NCI-H1092 treated with DMSO at 0.1 percent for 48 hours (cell line): ENCODE measurements at places on chromosomes 12 and 14.

- DNase-seq: no peak
These were observed 57.3 kb upstream of the E2F7 start for GRCh38 chr12:77122661-77123060.

DNA sequence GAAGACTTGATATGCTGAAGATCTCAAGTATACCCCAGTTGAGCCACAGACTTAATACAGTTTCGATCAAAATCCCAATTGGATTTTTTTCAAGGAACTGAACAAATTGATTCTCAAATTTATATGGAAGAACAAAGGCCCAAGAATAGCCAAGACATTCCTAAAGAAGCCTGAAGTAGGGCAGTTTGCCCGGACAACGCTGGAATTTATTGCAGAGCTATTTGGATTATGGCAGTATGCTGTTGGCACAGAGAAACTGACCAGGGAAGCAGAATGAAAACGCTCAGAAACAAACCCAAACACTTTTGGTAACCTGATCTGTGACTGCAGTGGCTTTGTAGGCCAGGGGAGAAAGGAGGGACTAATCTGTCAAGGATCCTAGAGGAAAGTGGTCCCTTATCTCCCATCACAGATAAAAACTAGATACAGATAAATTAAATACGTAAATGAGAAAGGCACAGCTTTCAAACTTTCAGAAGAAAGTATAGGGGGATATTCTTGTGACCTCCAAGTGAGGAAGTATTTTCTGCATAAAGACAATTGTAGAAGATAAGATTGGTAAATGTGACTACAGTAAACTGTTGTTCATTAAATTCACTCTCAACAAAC, 35.9 kb upstream of the GSC start:
- DNase-seq: no peak

DNA sequence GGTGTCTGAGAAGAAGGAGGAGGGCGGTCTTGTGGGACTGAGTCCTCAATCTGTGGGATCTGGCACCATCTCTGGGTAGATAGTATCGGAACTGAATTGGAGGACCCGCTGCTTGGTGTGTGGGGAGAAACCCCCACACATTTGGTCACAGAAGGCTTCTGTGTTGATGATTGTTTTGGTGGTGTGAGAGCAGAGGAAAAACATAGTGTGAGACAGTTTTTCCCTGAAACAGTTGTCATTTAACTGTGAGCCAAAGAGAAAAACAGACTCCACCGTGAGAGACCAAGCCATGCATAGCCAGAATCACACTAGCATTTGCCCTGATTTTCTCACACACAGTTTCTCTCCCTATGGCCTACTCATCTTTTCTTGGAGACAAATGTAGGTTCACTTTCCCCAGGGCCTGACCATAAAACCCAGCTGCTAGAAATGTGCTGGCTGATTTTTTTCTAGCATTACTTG, 91.4 kb upstream of the FLRT2 start:
- DNase-seq: no peak

DNA sequence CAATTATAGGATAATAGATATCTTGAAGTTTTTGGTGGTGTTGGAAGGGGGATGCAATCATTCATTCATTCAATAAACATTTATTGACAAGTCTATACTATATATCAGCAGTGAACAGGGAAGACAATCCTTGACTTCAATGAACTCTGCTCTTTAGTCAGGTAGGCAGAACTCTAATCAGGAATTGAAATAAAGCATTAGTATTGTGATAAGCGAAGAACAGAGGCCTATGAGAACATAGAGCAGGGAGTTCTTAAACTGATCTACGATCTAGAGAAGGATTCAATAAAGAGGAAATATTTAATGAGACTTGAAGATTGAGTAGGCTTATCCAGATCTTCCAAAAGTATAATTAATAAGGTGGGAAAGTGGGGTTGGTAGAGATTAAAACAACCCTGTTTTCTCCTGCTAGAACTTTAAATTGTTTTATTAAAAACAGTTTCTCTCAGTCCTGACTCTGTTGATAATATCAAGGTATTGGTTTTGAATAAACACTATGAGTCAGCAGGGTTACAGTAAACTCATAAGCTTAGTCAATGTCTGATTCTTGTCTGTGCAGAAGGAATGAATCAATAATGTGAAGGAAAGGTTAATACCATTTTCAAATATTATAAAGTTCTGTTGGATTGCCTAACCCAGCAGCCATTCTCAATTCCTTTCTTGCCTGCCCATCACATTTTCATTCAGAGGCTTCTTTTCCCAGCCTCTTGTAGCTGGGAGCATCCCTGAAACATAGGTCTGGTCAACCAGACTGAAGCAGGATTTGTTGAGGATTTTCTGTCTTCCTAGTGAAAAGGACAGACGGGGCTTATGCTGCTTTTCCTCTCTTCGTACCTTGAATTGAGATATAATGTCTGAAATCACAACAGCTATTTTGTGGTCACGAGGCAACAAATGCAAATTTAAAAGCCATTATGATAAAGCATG, 38.9 kb upstream of the KTN1 start:
- no peak for DNase-seq

DNA sequence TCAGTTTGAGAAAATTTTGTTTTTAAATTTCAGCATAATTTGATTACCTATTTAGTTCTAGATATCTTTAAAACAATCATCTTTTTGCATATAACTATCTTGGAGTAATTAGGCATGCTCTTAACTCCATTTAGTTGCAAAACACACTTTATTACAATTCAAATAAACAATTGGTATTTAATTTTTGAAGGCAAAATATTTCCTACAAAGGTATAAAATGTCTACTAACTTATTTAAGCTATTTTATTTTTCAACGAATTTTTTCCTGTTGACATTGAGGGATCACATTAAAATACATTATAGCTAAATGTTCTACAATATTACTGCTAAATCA, 8.3 kb downstream of the FOXA1 start:
- no peak for DNase-seq

DNA sequence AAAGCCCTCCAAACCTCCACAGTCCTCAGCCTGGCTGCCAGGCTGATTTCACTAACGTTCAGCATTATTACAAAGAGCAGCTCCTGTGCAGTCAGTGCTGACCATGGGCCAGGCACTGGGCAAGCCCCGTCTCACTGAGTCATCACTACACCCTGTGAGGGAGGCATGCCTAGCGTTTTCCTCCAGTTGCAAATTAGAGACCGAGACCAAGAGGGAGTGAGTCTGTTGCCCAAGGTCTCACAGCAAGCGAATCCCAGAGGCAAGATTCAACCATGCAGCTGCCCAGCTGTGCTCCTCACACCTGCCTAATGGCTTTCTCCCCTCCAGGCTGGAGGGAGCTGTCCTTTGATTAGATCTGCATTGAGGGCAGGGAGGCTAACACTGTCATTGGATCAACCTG, 229.3 kb upstream of the LHX5 start:
- DNase-seq: no peak

- no peak for DNase-seq
These were observed 3.2 kb upstream of the MEG3 start for GRCh38 chr14:100822532-100823296.

DNA sequence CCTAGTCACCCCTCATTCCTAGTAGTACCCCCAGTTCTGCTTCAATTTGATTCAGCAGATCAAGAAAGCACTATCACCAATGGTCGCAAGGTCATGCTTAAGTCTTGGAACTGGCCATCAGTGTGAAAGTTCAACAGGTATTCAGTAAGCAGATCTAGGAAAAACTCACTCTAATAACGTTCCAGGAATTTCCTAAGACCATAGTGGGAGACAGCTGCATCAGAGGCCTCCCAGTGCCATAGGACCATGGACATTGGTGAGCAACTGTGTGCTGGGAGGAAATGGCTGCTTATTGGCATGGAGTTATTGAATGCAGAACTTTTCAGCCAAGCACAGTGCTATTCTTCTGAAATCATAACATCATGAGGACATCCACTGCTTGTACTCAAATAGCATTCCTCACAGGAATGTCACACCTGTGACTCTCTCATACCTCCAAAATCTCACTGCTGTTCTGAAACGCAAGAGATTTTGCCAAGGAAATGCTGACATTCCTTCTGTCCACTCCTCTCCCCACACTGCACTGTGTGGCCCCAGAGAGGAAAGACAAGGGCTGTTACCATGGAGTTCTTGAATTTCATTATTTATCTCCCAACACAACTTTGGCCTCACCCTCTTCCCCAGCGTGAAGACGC, 30.9 kb upstream of the MDM2 start:
- DNase-seq: no peak

GRCh38 chr12:48198672-48198971, 4.5 kb downstream of the OR10AD1 start:
- DNase-seq: no peak

GRCh38 chr14:94550041-94550440, 11.2 kb upstream of the SERPINA4 start:
- DNase-seq: no peak

GRCh38 chr14:73610687-73611086, 1.6 kb upstream of the ACOT6 start:
- no peak for DNase-seq

- DNase-seq: no peak
These were observed 89.2 kb upstream of the FOXG1 start for GRCh38 chr14:28677381-28677780.

GRCh38 chr12:32586390-32586789, 92.7 kb upstream of the DNM1L start:
- DNase-seq: no peak

DNA sequence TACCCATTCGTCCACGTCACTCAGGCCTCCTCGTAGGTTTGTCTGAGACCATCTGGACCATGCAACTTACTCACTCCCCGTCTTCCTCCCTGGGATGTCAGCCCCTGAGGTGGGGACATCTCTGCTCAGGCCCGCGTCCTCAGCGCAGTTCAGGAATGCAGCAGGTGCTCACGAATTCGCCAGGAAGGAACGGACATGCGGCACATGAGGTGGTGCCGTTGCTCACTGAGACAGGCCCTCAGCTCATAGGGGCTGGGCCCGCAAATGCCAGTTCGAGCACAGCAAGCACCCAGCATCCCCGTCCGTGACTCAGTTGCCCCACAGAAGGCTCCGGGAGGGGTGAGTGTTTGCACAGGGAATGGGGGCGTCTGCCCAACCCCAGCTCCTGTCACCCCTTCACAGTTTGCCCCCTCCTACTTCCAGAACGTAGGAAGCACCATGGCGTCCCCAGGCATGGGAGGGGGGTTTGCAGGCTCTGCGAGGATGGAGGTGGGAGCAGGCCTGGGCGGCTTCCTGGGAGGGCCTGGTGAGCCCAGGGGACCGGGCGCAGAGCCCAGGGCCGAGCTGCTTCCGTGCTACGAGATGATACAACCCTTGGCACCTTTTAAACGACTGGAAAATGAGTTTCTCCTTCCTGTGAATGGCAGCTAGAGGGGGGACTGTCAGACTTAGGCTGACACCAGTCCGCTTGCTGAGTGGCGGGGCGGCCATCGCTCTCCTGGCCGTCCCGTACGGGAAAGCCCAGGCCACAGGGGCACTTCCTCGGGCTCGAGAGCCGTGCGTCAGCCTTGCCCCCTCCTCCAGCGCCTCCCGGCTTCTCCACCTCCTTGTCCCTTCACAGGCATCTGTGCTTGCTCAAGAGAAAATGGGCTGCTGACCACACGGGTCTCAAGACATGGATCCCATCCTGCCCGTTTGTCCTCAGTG, 6.9 kb downstream of the GALNT9 start:
- DNase-seq: no peak

DNA sequence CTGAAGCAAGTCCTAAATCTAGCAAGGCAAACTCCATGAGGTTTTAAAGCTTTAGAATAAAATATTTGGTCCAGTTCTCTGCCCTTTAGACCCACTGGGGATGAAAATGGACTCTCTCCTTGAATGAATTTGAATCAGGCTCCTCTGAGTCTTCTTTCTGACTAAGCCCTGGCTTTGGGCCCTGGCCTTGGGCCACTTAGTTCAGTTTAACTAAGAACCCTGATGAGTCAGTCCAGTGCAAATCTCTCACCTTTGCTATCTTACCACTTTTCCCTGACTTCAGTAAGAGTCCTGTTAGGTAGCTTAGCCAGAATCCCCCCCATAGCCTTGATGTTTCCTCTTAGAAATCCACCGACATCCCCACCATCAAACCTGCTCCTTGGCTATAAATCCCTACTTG, 427.5 kb downstream of the SNAPC1 start:
- no peak for DNase-seq

- DNase-seq: no peak
These were observed 134.3 kb upstream of the DCN start for GRCh38 chr12:91316907-91317269.

DNA sequence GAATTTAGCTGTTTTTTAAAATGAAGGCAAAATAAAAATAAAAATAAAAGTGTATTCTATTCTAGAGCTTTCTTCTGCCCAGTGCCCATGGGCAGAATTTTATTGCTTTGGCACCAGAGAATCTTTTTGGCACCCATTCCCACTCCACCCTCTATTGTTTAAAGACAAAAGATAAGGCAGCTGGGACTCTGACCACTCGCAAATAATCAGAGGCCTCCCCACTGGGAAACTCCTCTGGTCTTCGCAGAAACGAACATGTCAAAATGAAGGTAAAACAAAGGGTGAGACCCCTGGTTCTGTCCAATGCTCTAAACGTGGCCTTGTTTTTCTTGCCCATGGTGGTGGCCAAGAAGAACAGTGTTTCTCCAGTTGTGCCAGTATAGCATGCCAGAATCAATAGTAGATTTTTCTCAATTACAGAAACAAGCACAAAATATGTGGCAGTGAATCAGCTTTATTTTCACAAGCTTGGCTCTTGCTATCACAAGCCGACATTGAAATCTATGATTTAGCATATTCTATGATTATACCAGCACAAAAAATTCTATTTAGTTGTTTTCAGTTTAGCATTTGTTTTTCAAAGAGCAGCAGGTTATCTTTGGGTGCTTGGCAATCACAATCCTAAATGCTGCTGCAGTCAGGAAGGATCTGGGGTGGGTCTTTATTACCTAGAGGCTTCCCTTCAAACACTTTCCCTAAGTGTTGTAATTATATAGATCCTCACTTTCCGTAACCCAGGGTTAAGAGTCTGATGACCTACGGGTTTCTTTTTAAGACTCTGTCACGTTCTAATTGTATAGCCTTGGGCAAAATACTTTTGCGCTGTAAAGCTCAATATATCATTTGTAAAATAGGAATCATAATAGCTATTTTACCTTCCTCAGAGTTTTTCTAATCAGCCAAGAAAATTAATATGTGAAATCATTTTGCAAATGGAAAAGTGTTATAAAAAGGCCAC, 50.5 kb downstream of the KITLG start:
- DNase-seq: peak; percentile 84

GRCh38 chr12:83128540-83128939, 441.8 kb downstream of the TMTC2 start:
- DNase-seq: no peak

- DNase-seq: no peak
These were observed 17.8 kb downstream of the E2F7 start for GRCh38 chr12:77047341-77048109.

GRCh38 chr14:100775831-100776591, 49.3 kb downstream of the DLK1 start:
- DNase-seq: no peak

GRCh38 chr12:122835750-122836026, 431 bp downstream of the HIP1R start:
- no peak for DNase-seq
